ENCODE measurements at places on chromosomes 13 and 19.

DNA sequence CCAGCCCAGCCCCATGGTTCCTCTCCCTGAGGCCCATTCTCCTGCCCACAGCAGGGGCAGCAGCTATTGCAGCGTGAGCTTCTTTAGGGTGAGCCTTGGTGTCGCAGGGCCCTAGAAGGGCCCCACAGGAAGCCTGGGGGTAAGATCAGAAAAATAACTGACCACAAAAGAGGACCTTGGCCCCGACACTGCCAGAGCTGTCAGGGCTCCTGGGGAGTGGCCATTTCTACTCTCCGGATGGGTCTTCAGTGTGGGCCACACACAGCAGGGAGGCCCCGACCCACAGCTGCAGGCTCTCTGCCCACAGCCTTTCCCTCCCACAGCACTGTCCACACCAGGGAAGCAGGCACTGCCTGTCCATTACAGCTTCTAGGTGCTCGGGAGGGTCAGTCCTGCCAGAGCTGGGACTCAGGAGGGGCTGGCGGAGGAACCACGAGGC, 3.5 kb upstream of the SIGLEC8 start:
- DNase-seq: no peak

DNA sequence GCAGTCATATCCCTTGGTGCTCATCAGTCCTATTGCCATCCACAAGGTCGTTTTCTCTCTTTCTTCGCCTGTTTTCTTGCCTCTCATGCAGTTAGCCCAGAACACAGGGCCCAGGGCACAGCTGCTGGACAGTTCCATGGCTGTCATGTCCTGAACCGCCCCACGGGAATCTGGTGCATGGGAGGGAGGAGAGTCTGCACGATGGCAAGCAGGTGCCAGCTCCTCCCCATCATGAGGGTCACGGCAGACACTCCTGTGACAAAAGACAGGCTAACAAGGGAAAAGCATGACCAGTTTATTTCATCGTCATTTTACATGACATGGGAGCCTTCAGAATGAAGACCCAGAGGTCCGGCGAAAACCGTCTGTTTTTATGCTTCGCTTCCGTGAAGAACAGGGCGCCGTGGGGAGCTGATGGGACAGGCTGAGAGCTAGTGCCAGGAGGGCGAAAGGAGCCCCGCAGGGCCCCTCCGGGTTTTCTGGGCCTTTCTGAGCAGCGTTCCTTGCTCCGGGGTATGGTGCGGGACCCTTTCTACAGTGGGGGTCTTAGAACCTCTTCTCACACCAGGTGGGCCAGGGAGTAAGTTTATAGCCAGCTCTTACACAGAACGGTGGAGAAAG, 135.7 kb downstream of the STK24 start:
- no peak for DNase-seq

- DNase-seq: peak; percentile 4
Observed at GRCh38 chr13:75633285-75633684, 2.8 kb upstream of the LMO7 start.

GRCh38 chr13:99331881-99332293, 24.7 kb upstream of the GPR183 start:
- no peak for DNase-seq

GRCh38 chr19:6209233-6209632, 70.5 kb downstream of the MLLT1 start:
- no peak for DNase-seq

DNA sequence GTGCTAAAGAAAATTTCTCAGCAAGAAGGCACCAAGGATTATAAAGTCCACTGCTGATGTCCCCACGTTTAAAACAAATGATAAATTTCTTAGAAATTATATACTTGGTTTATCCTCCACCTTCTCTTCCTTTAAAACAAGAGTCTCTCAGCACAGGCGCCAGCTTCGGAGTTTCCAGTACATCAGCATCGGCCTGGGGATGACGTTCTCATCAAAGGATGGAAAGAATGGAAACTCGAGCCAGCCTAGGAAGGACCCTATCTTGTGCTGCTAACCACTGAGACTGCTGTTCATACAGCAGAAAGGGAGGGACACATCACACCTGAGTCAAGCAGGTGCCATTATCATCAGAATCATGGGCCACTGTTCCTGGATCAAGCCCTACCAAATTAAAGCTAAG, 29.8 kb upstream of the ZNF83 start:
- no peak for DNase-seq

Measured in SW480 (cell line).